Activated CD8-positive, alpha-beta memory T cell treated with anti-CD3 and anti-CD28 coated beads for 48 hours (primary cell): ENCODE measurements at places on chromosomes 16 and 17.

GRCh38 chr17:45298546-45299285, 18.1 kb downstream of the MAP3K14 start:
- no peak for DNase-seq

- DNase-seq = no peak
Measured at GRCh38 chr17:77318491-77319210, 177.9 kb downstream of the SEC14L1 start.

DNA sequence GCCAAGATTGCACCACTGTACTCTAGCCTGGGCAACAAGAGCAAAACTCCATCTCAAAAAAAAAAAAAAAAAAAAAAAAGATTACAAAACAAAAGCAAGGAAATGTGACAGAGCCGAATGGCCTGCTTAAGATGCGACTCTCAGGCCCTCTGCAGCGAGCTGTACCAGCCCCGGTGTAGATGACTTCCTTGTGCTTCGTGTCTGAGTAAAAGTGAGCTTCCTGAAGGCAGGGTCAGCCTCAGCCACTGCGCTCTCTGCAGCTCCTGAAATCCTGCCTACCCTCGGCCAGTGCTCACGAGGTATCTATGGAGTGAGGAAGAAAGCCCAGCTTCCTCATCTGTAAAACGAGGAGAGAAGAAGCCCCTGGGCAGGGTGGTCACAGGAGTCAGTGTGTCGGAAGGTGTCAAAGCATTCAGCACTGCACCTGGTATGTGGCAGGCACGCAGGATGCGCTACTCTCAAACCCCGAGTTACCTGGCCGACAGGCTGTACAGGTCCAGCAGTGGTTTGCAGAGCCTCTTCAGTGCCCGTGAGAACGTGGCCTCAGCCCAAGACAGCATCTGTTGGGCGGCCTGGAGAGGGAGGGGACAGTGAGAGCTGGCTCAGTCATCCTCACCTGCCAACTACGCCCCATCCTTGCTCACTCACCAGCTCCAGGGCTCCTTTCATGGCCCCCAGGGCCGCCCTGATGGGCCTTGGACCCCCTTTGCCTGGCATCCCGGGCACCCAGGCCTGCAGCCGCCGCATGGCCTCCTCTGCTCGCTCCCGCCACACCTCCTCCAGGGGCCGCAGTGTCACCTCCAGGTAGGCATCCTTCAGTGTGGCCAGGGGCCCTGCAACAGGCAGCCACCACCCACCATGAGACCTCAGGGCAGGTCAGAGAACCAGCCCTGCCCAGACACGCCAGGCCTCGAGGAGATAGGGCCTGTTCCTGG, 44.6 kb downstream of the RMI2 start:
- no peak for DNase-seq

DNA sequence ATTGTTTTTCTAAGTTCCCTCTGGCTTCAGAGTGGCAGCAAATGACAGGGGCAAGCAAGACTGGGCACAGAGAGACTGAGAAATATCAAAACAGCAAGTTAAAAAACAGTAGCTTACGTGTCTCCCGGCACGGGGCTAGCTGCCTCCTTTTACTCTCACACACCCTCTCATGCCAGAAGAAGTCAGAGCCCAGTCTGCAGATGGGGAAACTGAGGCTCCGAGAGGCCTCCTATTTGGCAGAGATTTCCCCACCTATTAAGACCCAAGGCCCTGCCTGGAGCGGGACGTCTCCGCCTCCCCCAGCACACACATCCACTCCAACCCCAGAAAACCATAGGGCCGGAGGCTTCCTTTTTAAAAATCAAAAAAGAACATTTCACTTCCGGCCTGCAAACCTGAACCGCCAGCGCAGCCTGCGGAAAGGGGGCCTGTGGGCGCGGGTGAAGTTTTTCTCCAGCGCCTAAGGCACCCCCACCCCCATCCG, 832 bp downstream of the CARHSP1 start:
- no peak for DNase-seq

DNA sequence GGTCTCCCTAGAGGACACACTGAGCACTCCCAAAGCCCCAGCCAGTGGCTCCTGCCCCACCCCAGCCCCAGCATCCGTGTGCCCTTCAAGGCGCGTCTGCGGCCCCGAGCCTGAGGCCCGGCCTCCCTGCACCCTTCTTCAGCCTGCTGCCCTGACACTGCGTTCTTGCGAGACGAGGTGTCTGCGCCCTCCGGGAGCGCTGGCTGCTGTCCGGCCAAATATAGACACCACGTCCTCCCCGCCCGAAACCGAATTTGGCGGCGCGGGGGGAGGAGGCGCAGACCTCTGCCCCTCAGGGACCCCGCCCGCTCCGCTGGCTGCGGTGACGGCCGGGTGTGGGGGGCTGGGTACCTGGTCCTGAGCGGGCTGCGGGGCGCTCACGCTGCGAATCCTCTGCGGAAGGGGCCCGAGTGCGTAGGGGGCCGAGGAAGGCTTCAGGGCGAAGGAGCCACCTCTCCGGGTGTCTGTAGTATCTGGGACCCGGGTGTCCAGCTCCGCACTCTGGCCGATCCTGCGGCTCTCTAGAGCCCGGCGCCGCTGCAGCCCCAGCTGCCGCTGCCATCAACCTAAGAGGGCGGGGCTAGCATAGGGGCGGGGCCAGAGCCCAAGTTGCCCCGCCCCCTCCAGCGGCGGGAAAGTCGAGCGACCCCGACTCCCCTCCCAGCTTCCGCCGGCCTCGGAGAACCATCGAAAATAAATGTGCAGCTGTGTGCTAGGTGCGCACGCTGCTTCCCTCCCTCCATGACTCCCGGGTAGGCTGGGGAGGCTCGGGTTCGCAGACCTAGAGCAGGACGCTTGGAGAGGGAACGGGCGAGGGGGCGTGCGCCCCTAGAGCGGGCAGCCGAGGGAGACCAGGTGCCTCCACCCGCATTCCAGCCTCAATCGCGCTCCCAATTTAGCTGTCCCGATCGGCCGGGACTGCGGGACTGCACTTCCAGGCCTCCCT, at the start of gene CORO6:
TSS of gene CORO6 (minus strand) at position 576 of the 946 bp plus-strand sequence. CDS start 1,491 bp downstream, outside the sequence.
- no peak for DNase-seq

- DNase-seq = no peak
Measured at GRCh38 chr17:11555530-11555929, 42.7 kb upstream of the DNAH9 start.

DNA sequence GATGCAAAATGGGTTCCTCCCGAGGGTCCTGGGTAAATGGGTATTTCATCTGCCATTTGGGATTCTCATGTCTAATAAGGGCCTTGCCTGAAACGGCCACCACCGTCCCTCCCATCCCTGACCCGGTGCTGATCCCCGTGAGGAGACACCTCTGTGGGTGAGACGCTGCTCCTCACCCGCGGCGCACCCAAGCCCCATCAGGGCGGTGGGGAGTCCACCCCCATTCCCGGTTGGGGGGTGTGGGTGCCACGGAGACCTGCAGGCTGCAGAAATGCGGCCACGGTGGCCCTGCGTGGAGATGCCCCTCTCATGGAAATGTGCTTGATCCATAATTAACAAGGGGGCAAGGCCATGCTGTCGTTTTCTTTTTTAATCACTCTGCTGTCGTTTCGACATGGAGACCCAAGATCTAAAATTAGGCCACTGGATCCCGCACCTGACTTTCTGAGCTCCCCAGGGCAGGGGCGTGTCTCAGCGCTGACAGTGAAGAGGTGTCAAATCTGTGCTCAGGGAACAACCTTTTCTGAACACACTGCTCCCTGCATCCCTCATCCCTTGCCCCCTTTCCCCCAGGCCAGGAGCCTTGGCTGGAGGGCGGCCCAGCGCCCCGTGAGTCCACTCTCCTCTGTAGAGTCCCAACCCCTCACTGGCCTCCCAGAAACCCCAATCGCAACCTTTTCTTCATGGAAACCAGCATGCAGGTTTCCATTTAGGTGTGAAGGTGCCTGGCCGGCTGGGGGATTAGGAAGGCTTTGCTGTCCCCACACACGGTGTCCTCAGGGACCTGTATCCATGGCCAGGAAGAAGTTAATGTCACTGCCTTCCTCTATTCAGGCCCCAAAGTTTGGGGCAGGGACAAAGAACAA, 38.9 kb downstream of the PEMT start:
- no peak for DNase-seq

GRCh38 chr16:89422905-89423630, 67.3 kb downstream of the ANKRD11 start:
- DNase-seq = peak; percentile 68

DNA sequence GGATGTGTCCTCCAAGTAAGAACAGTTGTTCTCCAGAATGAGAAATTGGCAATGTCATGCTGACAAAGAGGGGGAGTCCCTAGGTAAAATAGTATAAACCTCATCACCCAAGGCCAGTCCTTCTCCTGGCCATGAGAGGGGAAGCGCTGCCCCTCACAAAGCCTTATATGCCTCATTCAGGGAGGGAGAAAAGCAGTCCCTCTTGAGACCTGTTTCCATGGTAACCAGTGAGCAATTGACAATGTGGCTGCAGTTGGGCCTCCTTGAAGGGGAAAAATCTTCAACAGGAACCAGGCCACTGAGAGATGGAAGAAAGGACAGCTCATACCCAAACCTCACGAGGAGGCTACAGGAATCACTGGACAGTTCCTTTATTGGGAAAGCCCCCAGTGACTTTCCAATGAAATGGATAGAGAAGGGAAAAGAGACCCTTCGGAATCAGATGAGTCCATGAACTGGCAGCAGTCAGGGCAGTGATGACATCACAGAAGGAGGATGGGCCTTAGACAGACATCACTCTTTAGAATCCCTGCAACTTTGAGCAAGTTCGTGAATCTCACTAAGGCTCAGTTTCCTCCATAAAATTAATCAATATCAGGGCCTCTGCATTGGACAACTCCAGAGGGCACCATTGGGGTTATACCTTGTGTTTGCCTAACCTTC, 275.7 kb downstream of the TOX3 start:
- DNase-seq = no peak

DNA sequence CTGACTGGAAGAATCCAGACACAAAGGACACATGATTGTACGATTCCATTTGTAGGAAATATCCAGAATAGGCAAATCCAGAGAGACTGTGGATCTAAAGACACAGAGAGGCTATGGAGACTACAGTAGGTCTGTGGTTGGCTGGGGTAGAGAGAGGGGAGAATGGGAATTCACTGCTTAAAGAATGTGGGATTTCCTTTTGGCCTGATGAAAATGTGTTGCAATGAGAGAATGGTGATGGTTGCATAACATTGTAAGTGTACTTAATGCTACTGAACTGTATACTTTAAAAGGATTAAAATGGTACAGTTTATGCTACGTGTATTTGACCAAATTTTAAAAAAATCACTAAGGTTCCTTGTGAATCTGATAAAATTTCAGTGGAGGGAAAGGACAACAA, 62.1 kb downstream of the GPRC5B start:
- no peak for DNase-seq

- no peak for DNase-seq
Measured at GRCh38 chr17:31684901-31685300, 174.1 kb downstream of the COPRS start.

DNA sequence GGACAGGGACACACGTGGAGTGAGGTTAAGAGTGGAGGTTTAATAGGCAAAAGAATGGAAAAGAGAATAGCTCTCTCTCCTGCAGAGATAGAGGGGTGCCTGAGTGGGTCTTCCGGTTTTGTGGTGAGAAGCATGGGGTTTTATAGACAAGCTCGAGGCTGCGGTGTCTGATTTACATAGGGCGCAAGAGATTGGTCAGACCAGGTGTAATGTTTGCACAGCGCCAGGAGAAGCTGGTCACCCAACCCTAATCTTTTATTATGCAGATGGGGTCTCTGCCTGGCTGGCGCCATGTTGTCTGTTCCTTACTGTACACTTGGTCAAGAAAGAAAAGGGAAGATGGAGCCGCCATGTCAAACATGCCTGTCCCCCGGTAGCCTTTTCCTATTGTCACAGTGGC, 44.5 kb upstream of the MLYCD start:
- no peak for DNase-seq

DNA sequence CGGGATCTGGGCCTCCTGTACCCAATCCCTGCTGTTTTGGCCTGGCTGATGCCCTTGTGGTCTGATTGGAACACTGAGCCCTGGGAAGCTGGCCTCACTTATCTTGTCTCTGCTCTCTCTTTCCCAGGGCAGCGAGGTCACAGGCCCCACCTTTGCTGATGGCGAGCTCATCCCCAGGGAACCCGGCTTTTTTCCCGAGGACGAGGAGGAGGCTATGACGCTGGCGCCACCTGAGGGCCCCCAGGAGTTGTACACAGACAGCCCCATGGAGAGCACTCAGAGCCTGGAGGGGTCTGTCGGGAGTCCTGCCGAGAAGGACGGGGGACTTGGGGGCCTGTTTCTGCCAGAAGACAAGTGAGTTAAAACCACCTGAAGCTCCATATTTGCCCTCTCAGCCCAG, 126.0 kb downstream of the RAB11FIP4 start:
- no peak for DNase-seq

DNA sequence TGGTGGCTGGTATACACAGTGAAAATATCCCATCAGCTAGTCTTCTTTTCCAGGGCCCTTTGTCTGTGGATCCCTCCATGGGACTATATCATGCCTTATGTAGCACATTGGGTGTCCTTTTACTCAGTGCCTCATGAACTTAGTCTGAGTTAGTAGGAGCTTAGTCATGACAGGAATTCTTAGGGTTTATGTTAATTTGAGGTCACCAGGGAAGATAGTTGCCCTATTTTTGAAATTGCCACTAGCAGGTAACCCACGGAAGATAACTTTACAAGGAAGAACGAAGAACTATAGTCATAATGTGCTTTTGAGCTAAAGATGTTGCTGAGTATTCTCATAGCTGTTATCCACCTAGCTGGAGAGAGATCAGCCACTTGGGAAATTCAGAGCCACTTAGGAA, 14.8 kb upstream of the PLK1 start:
- DNase-seq = no peak

DNA sequence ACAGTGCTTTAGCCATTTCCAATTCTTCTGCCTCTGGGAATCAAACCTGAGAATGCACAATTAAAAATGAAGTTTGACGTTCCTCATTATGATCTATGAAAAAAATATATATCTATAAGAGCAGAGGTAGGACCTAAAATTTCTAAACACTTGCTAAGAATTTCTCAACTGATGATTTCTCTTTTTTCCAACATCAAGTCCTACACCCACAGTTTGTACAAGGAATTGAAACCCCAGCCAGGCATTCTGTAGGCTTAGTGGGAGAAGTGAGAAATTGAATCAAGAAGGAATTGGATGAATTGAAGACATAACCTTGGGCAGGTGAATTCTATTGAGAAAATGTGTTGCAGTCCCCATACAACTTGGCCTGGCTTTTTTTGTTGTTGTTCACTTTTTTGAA, 2.7 kb downstream of the CACNG3 start:
- no peak for DNase-seq

DNA sequence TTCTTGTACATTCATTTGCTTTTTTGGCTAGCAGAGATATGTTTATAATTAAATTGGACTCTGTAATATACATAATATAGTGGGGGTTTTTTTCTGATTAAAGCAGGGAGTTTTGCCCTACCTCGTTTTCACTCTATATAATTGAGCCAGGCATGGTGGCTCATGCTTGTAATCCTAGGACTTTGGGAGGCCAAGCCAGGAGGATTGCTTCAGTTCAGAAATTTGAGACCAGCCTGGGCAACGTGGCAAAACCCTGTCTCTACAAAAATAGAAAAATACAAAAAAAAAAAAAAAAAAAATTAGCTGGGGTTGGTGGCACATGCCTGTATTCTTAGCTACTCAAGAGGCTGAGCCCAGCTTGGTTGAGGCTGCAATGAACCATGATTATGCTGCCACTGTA, 42.2 kb downstream of the PAFAH1B1 start:
- no peak for DNase-seq

GRCh38 chr17:30950669-30951399, 20.0 kb upstream of the RNF135 start:
- DNase-seq = no peak

- no peak for DNase-seq
Measured at GRCh38 chr17:50255766-50256635, 18.3 kb upstream of the TMEM92 start.

GRCh38 chr16:74052016-74052415, 244.6 kb upstream of the PSMD7 start:
- DNase-seq = no peak

- no peak for DNase-seq
Measured at GRCh38 chr17:322006-322780, 30.4 kb downstream of the RPH3AL start.
